ENCODE measurements at places on chromosomes 2 and 18. TPM values are rescaled to one million over a fixed set of nuclear protein-coding genes. Genes with fewer than 3 reads are reported as not detected.

DNA sequence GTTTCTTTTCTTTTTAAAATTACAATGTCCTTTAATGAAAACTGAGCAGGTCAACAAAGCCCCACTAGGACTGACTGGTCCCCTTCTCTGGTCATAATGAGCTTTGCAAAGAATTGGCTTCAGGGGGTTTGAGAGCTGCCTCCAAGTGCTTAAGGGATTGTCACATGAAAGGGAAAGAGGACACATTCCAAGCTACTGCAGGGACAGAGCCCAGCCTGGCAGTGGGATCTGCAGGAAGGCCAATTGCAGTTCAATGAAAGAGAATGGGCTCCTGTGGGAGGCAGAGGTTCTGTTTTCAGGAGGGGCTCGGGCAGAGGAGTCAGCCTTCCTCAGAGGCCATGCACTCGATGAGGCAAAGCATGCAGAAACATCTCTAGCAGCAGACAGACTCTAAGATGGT is 84.1 kb upstream of the ACKR3 start:
- peaks cover 11% of the 10 kb centered on the region for H3K36me3 ChIP-seq
- H3K4me3 ChIP-seq: no peak overlapping the region

GRCh38 chr2:211837706-211838105 is 700.9 kb downstream of the ERBB4 start:
- no peaks in the 10 kb centered on the region for H3K27me3 ChIP-seq
- H3K27ac ChIP-seq: no peak overlapping the region
- DNase-seq: no peak
- no peaks in the 10 kb centered on the region for H3K4me1 ChIP-seq
- H3K4me3 ChIP-seq: no peak overlapping the region

GRCh38 chr2:15993666-15994065 is 53.3 kb downstream of the MYCN start:
- H3K4me3 ChIP-seq: no peak overlapping the region
- no peak overlapping the region for H3K27ac ChIP-seq
- peaks cover 4% of the 10 kb centered on the region for H3K27me3 ChIP-seq
- H3K4me1 ChIP-seq: no peaks in the 10 kb centered on the region
- no peaks in the 10 kb centered on the region for H3K36me3 ChIP-seq
- DNase-seq: no peak

GRCh38 chr18:74264303-74265020 is 27.3 kb downstream of the CYB5A start:
- H3K36me3 ChIP-seq: peaks cover 2% of the 10 kb centered on the region
- H3K4me3 ChIP-seq: no peak overlapping the region
- DNase-seq: no peak
- no peak overlapping the region for H3K27ac ChIP-seq
- H3K4me1 ChIP-seq: no peaks in the 10 kb centered on the region
- H3K27me3 ChIP-seq: no peaks in the 10 kb centered on the region

Gene ANKRD62
- total RNA-seq: not detected

All from chondrocyte (in vitro differentiated cells).